ENCODE measurements at places on chromosomes 11 and 22.

DNA sequence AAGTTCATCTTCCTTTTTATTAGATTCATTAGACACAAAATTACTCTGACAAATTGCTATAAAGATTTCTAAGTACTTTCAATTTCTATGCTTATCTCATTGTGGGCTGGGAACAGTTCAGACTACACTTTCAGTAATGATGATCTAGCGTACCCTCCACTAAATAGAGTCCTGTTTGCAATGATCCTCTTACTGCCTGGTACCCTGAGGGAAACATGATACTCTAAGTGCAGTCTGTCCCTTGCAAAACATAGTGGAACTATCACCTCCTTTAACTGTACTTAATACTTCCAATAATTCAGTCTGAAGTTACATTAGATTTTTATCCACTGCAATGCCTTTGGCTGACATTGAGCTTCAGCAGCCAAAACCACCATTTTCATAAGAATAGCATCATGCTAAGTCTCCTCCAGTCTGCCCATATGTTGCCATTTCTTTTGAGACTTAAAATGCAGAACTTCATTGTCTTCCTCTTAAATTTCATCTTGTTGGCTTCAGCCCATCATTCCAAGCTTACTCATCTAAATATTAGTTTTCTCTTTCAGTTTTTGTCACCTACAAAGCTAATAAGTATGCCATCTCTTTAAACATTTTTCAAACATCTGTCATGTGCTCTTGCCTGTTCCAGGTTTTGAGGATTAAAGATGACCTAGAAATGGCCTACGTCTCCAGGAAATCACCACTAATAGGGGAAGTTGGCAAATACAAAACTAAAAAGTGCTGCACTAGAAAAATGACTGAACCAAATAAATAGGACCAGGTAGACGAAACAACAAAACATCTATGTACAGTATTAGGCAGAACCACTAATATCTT is 55.5 kb downstream of the PAK1 start:
- DNase-seq = peak; percentile 4

- DNase-seq = no peak
These were observed 375.1 kb downstream of the OPCML start for GRCh38 chr11:133156986-133157745.

GRCh38 chr11:126465573-126466188 is 110.2 kb downstream of the ST3GAL4 start:
- peak; percentile 86 for DNase-seq

GRCh38 chr11:68992743-68993255 is 12.0 kb upstream of the MRGPRD start:
- no peak for DNase-seq

- DNase-seq = no peak
These were observed 8.0 kb downstream of the TMEM86A start for GRCh38 chr11:18706330-18707243.

GRCh38 chr11:5922749-5923426 is 19.2 kb upstream of the OR56A3 start:
- DNase-seq = no peak

DNA sequence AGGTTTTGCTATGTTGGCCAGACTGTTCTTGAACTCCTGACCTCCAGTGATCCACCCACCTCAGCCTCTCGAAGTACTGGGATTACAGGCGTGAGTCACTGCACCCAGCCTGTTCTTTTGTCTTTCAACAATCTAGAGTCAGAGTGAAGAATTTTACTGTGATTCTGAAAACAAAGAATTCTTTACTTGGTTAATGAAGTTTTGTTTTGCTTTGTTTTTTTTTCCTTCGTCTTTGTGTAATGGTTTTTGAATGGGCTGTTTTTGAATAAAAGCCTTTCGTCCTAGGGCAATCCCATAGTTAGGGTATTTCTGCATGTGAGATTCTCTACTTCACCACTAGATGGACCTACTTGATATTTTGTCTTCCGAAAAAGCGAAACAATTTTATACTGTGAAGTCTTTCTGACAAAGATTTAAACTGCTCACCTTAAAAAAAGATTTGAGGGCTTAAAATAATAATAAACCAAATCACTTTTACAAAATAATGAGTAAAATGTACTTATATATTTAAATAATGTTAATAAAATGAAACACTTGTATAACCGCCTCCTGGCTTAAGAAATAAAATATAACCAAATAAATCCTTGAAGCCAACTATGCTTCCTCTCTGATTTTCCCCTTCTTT is 43.4 kb upstream of the SC5D start:
- peak; percentile 33 for DNase-seq

DNA sequence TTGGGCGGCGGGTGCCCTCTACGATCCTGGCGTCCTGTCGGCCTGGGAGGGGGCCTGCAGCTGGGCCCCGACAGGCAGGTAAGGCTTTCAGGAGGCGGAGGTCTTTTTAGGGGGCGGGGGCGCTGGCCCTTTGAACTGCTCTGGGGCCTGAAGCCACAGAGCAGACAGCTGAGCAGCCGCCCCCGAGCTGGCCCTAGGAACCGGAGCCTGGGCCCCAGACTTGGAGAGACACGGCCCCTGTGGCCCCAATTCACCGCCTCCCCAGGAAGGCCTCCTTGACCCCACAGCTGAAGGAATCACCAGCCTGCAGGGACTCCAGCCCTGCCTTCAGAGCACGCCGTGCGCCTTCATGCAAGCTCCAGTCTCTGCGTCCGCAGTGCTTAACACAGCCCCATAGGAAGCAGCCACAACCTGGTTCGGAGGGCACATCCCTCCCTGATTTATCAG is 618 bp upstream of the CERK start:
- no peak for DNase-seq

GRCh38 chr22:35023692-35024363 is 42.1 kb upstream of the ISX start:
- DNase-seq = peak; percentile 74

DNA sequence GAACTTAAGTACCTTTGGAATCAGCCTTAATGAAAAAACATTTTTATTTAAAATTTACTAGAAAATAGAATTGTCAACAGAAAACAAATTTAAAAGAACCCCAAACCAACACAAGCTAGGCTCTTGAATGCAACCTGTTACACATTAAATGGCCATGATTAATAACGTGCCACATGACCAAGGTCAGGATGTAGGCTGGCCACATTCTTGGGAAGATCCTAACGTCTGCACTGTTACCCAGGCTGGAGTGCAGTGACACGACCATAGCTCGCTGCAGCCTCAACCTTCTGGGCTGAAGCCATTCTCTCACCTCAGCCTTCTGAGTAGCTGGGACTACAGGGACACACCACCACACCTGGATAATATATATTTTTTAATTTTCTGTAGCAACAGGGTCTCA is 126.4 kb upstream of the APOA1 start:
- no peak for DNase-seq

GRCh38 chr22:39493759-39494158 is 8.3 kb upstream of the MIEF1 start:
- DNase-seq = no peak

DNA sequence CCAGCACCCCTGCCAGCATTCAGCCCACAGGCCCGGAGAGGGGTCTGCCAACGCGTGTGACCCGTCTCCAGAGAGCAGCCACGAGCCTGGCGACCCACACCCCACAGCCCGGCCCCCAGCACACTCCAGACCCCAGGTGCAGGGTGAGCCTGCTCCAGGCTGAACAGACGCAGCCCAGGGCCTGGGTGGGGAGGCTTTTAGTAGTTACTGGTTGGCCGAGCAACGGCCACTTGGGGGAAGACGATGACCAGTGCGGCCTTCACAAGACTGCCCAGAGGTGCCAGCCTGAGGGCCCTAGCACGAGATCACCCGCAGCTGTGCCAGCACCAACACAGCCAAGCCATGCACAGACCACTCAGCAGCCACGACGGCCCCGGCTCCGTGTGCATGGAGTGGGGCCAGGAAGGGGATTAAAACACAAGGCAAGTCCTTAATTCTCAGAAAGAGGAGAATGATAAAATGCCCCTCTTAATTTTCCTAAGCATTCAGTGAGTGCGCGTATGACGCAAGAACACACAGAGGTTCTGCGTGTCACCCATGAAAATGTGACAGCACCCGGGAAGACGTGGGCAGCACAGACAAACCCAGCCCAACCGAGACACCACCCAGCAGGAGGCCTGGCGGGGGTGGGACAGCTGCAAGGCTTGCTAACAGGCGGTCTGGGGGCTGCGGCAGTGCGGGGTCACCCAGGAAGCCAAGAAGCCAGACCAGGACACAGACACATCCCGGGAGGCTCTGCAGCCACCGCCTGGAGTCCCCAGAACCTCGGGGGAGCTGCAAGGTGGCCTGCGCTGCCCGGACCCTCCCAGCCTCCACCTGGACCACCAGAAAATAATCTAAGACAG is 47.6 kb downstream of the BRD1 start:
- no peak for DNase-seq

DNA sequence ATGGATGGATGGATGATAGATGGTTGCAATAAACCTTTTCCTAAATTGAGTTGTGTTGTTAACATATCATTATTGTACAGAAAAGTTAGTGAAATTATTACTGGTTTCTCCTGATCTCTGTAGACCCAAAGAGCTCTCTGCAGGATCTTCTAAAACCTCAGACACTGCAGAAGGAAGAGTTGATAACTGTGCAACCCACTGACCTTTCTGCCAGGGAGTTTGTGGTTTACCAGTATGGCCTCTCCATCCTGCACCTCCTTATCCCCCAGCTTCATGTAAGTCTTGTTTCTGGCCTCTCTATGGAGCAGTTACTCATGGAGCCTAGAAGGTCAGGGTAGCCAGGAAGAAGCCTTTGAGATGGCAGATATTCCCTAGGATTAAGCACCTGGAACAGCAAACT is 45.6 kb downstream of the BTG4 start:
- DNase-seq = no peak

DNA sequence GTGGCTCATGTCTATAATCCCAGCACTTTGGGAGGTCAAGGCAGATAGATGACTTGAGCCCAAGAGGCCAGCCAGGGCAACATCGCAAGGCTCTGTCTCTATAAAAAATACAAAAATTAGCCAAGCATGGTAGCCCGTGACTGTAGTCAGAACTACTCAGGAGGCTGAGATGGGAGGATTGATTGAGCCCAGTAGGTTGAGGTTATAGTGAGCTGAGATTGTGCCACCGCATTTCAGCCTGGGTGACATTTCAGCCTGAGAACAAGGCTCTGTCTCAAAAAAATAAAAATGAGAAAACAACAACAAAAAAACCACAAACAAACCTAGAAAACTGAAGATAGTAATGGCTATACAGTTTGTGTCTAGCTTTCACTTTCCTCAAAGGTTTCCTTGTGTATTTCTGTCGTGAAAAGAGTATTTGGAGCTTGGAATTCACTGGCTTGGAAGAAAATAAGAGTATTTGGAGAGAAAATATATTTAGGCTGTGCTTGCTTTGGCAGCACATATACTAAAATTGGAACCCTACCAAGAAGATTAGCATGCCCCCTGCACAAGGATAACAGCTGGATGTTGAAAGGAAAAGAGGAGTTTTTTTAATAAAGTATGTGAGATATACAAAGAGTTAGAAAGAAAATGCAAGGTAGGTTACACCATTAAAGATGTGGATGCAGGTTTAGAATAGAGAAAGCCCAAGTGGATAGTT is 3.9 kb upstream of the BIRC3 start:
- no peak for DNase-seq

- no peak for DNase-seq
These were observed 16.1 kb downstream of the POU2AF1 start for GRCh38 chr11:111362887-111363411.

GRCh38 chr11:117790279-117790678 is 6.7 kb downstream of the DSCAML1 start:
- no peak for DNase-seq

DNA sequence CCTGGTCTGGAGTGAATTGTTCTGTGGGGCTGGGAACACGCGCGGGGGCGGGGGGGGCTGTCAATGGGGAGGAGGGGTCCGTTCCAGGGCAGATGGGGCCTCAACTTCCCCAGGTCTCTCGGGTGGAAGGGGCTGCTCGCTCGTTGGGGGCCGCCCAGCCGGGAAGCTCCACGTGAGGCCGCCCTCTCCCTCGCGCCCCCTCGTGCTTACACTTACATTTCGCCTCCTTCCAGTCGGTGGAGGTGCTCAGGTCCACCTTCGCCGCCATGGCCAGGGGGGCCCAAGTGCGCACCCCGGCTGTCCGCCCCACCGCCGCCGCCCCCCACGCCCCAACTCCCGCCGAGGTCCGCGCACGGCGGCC is 452 bp downstream of the MACROD1 start:
- DNase-seq = peak; percentile 60

- DNase-seq = no peak
These were observed 61.1 kb downstream of the FDX1 start for GRCh38 chr11:110490886-110491285.

DNA sequence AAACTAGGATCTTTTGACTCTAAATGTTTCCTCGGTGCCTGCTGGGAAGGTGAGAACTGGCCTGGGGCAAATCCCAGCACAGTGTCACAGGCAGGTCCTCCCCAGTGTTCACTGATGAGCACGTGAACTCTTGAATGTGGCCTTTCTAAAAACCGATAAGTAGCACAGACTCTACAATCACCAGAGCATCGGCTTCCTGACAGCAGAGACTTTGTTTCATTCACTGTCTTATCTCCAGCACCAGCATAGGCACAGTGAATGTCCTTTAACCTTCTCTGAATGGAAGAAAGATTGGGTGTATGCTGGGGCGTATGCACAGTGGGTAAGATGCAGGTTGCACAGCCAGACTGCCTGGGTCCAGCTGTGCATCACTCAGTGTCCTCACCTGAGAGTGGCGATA is 59.3 kb upstream of the EIF3D start:
- no peak for DNase-seq

- no peak for DNase-seq
These were observed 38.1 kb upstream of the OPCML start for GRCh38 chr11:133570376-133570775.

DNA sequence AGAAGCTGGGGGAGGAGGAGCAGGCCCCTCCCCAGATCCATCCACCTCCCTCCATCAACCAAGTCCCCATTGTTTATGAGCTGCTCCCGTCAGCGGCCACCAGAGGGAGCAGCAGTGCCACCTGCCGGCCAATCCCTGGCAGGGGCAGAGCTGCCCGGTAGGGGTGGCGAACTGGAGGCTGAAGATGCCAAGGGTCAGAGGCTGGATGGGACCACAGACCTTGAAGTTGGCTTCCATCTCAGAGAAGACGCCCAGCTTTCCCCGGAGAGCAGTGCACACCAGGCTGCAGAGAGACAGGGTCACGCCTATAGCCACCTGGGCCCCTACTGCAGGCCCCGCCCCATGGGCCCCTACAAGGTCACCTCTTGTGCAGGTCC is 3.6 kb downstream of the FIBP start:
- DNase-seq = peak; percentile 87

GRCh38 chr11:7196396-7197146 is 55.1 kb upstream of the SYT9 start:
- no peak for DNase-seq

DNA sequence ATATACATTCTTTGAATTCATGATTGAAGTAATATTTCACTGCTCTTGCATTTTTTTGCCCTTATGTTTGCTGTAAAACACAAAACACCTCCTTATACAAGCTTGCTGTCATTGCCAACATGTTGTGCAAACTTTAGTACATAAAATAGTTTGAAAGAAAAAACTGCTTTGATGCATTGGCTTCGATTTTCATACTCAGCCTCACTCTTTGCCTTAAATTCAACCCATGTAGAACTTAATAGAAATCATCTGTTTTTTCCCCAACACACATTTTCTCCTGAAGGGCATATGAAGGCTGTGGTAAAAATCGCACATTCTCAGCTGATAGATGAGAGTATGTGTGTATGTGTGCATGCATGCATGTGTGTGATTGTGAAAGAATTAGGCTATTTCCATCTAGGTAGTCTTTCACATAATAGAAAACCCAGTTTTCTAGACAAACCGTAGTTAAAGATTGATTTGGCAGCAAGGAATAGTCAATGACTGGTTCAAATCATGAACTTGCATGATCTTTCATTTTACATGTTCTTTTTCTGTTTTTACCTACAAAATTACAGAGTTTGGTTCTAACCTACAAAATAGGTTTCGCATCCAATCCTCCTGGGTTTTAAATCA is 72.8 kb upstream of the MTMR2 start:
- no peak for DNase-seq

- no peak for DNase-seq
These were observed 619.1 kb downstream of the METTL15 start for GRCh38 chr11:28727254-28727653.
